ENCODE measurements at places on chromosomes 2 and 18.

- DNase-seq: peak; percentile 31
Measured at GRCh38 chr2:68832233-68832869, 38.8 kb downstream of the BMP10 start.

GRCh38 chr2:101151146-101151858, at the start of gene TBC1D8:
TBC1D8 (minus strand) TSS chr2:101151382; CDS start chr2:101151253, 129 bp downstream.
- DNase-seq: peak; percentile 84

- DNase-seq: no peak
Measured at GRCh38 chr2:128447538-128447995, 128.9 kb upstream of the HS6ST1 start.

GRCh38 chr2:159201360-159202063, 85.0 kb downstream of the WDSUB1 start:
- DNase-seq: no peak

DNA sequence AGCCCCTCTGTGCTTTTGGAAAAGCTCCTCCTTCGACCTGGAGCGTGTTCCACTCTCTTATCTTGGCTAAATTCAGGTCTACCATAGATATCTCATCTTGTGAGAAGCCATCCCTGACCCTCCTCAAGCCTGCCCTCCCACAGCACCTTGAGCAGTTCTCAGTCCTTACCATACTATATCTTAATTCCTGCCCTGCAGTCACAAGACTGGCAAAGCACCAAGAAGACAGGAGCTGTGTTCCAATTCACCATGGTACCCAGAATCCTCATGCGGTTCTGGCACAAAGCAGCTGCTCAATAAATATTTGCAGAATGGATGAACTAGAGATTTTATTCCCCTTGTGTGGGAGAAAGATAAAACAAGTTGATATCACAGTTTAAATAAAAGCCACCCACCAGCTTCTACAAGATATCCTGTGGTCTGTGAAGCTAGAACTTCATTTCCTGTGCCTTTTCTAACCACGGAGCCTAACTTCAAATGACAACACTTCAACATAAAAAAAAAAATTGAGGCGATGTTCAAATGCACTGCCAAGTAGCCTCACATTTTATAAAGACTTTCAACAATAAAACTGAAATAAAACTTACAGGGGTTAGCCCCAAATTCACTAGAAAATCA, 19.5 kb downstream of the MARCHF4 start:
- DNase-seq: no peak

GRCh38 chr2:219551441-219552381, 7.9 kb downstream of the TMEM198 start:
- no peak for DNase-seq

- no peak for DNase-seq
Measured at GRCh38 chr2:63643486-63643885, 54.7 kb downstream of the MDH1 start.

DNA sequence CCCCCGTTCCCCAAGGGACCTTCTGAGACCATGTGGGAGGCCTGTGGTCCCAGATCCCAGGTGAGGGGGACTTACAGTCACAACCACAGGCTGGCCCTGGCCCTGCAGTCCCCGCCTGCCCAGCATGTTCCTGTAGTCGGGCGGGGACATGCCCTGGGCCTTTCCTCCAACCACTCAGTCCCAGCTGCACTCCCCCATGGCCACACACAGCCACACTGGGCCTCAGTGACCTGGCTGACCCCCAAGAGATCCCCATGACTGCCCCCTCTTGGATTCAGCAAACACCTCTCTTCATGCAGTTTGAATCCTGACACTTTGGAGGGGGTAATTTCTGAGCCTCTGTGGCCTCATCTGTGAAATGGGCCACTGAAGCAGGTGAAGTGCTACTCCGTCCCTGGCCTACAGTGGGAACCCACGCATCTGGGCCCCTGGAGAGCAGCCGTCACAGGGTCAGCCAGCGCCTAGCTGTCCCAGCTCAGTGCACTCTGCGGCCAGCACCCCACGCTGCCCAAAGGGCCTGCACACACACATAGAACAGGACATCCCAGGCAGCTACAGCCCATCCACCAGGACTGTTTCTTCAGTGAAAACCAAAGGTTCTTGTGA, 12.7 kb upstream of the ARHGEF4 start:
- DNase-seq: no peak

GRCh38 chr2:34093790-34094189, 494.7 kb upstream of the FAM98A start:
- no peak for DNase-seq

- DNase-seq: no peak
Measured at GRCh38 chr2:10764096-10764785, 42.8 kb downstream of the ATP6V1C2 start.

DNA sequence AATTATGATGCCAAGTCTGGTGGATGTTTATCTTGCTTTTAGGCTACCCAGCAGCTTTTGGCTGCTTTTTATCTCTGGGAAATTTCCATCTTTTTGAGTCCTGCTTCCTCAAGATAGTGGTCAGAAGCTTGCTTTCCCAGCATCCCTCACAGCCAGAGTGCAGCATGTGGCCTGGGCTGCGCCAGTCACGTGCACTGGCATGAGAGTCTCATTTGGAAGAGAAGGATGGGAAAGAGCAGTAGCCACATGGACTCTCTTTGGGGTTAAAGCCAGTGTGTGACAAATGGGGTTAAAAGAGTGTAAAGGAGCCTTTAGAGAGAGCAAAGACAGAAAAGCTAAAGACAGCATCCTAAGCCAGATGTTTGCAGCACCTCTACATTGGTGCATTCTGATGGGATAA, 12.7 kb downstream of the GPR39 start:
- DNase-seq: no peak

GRCh38 chr2:42246562-42246961, 77.4 kb downstream of the EML4 start:
- no peak for DNase-seq

DNA sequence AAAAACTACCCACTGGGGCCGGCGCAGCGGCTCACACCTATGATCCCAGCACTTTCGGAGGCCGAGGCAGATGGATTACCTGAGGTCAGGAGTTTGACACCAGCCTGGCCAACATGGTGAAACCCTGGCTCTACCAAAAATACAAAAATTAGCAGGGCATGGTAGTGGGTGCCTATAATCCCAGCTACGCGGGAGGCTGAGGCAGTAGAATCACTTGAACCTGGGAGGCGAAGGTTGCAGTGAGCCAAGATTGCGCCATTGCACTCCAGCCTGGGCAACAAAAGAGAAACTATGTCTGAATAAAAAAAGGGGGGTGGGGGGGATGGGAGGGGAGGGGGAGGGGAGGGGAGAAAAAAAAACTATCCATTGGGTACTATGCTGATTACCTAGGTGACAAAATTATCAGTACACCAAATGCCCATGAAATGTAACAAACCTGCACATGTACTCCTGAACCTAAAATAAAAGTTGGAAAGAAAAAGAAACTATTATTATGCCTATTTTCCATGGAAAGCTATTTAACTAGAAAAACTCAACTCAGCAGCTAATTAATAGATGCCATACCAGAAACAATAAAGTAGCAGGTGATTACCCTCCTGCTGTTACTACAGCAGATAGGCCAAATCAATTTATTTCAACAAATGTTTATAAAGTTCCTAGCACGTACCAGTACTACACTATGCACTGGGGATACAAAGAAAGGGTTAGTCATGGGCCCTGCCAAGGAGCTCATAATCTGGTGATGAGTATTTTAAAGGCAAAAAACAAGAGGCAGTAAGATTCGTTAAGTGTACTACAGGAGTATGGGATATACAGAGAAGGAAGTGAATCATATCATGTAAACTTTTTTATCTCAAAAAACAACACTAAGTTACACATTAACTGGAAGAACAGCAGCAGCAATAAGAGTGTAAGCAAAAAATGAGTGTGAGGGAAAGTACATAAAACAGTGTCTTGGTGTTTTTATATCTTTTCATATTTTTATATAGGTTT, 112.8 kb upstream of the SLC39A10 start:
- DNase-seq: no peak

DNA sequence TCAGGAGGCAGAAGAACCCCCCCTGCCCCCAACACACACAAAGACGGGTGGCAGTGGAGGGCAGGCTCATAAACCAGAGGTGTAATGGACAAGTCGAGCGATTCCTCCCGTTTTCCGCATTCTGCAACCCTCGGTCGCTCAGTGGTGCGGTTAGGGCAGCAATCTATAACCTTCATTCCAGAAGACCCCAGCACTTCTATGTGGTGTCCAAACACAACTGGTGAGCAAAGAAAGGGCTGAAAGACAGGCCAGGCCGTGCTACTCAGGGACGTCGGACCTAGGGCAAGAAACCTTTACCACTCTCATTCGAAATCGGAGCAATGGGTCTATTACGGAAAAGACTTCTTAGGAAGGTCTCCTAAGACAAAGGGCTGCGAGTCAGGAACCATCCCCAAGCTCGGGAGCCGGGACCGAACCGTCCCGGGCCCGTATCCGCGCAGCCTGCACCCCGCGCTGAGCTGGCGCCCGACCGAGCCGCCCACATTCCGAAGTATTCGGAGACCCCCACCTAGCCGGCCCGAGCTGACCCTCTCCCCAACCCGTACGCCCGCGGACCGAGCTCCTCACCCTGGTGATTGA, 568 bp downstream of the ARL5A start:
- DNase-seq: peak; percentile 8

DNA sequence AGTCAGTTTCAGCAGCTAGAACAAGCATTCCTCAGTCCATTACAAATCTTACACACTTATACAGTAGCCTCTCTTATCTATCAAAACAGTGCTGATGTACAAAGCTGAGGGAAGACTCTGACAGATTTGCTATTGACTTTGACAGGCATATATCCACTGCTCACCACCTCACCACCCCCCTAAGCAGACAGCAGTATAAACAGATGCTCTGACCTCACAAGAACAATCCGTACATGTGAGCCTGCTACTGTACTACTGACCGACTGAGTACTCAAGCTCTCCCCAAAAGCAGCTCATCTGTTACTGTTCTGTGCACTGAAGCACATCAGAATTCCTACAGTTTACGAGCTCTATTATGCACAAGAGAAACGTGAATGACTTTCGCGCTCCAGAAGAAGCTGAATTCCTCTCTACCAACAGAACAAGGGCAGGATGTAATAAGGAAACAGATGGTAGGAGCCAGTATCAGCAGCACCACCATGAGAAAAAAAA, 95.6 kb upstream of the PDE1A start:
- DNase-seq: peak; percentile 17

DNA sequence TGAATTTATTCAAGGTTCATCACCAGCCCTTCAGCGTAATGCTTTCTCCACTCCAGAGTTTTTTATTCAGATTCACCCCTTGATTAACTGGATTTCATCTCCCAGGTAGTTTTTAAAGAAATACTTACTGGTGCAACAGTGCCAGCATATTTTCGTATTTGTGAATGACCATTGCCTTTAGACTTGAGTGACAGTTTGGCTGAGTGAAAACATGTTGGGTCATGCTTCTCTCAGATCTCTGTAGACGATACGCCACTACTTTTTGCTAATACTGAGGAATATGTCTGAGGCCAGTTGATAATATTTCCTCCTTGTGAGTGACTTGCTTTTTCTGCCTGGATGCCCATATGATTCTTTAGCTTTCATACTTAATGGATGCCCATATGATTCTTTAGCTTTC, 51.5 kb downstream of the CYP26B1 start:
- no peak for DNase-seq

DNA sequence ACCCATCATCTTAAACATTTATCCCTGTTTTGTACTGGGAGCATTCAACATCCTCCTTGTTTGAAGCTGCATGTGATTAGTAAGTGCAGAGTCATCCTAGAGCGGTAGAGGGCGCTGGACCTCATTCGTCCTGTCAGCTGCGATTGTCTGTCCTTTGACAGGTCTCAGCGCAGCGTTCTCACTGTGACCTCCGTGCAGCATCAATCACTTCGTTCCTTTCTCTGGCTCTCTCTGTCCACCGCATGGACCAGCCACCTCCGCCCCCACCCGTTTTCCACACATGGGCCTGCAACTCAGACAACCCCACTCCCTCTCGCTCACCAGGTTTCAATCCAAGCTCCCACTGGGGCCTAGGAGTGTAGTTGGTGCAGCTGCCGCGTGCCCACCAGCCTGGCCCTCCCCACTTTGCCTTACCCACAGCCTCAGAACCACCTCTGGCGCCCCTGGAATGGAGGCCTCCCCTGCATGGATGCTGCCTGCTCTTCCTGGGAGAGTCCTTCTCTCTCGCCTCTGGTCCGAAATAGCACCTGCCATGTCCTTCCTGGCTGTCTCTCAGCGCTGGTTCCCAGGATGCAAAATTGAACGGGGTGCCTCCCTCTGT, 90.5 kb downstream of the NDUFA10 start:
- DNase-seq: peak; percentile 70

DNA sequence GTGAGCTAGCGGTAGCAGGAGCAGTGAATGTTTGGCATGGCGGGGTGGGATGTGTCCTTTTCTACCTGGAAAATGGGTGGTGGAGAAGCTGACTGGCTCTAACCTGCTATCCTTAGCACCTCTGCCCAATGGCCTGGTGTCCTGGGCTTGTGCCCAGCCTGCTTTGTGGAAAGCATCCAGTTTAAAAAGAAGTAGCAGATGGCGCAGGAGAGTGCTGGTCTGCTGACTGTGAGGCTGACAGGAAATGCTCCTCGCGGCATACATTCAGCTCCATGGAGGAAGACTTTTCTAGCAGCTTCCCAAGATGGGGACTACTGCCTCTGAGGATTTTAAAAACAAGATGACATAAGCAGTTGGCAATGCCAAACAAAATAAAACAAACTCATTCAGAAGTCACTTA, 56.2 kb upstream of the LYPD6B start:
- DNase-seq: no peak

GRCh38 chr2:42087137-42087856, 39.5 kb downstream of the PKDCC start:
- no peak for DNase-seq

DNA sequence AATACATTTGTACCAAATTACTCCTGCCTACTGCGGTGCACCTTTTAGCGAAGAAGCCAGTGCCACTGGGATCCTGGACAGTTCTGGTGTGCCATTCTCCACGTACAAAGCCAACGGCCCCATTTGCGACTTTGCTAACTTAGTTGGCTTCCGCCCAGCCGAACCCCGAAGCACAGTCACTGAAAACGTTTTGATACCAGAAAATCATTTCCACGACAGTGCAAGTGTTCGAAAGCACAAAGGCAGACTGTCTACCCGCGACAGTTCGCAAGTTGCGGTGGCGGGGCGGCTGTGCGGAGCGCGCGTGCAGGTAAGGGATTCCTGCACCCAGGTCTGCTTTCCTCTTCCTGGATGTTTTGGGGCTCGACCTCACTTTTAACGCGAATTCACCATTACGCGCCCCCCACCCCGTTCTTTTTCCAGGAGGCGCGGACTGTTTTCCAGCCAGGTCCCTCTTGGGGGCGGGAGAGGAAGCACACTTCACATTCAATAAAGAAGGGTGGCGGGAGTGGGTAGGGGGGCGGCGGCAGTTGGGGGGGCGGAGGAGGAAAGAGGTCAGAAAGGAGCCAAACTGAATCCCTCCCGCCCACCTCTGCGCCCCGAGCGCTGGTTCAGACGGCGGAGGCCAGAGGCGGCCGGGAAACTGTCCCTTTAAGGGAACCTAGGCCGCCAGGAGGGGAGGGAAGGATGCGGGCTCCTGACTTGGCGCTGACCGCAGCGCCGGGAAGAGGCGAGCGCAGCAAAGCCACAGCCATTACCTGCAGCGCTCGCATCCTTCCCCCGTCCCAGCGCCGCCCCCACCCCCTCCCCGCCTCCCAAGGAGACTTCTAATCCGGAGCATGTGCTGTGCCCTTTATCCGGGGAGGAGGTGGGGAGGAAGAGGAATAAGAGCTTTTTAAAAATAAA, 107.4 kb upstream of the KCTD1 start:
- DNase-seq: peak; percentile 33

Measured in anterior cingulate cortex (tissue), 58 donors.